Osteocyte (in vitro differentiated cells): ENCODE measurements at places on chromosomes 7 and 10.
A peak's percentile ranks its signal among the peaks of the same experiment; 100 is the strongest.

GRCh38 chr7:67847092-67847787 lies 850.6 kb downstream of the TYW1 start:
- no peak for DNase-seq

DNA sequence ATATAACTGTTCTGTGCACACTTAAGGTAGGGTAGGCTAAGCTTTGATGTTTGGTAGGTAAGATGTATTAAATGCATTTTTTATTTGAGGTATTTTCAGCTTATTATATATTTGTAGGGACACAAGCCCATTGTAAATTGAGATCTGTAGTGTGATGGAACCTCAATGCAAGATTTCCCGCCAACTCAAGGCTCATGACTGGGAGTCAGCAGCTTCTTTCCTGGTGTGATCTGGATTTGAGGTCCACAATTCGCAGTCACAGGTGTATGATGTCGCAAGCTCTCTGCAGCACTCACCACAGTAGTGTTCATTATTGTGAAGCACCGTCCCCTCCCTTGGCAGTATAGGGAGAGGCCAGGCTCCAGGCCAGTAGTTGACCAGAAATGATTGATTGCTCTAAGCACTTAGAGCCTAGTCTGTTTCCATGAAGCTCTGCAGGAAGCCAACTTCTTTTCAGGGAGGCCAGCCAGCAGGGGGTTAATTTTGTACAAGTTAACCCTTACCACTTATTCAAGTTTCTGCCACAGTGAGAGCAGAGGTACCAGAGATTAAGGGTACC lies 54.9 kb downstream of the SEM1 start:
- no peak for DNase-seq

DNA sequence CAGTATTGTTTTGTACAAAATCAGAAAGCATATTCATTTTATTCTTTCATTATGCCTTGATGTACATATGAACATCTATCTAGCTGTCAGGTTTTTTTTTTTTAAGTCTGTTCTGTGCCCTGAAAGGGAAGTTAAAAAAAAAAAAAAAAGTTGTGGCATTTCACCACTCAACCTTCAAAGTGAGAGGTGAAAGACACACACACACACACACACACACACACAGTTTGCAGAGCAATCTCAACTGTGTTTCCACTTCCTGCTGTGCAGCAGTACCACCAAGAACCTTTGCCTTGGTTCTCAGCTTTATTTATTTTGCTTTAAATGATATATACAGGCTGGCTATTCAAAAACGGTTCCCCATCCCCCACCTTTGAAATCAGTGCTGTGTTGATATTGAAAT lies 955.6 kb downstream of the GATA3 start:
- DNase-seq = no peak

GRCh38 chr7:6271060-6271658 lies 1.3 kb downstream of the CYTH3 start:
- peak; percentile 87 for DNase-seq

DNA sequence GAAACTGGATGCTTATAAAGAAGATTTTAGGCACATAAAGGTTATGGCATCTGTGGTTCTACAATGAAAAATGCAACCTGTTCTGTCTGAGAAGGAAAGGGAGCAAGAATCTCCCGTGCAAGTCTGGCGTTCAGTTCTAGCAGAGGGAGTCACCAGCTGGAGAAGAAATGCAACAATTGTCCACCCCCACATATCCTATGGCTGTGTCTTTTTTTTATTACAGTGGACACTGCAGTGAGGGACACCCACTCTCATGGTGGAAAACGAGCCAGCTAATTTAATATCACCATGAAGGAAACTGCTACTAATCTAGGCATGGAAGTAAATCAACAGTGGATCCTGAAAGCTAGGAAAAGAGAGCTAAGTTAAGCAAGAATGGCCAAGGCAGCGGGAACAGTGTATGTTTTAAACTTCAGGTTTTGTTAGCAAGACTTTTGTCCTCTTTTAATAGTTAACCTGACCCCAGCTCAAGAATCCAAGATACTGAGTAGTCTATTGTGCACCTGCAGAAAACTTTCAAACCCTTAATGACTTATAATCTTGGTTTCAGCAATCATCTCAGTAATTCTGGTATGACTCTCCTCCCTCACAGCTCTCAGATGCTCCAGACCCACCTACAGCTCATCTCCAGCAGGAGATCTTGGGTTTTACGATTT lies 149.3 kb downstream of the FGFR2 start:
- DNase-seq = no peak

DNA sequence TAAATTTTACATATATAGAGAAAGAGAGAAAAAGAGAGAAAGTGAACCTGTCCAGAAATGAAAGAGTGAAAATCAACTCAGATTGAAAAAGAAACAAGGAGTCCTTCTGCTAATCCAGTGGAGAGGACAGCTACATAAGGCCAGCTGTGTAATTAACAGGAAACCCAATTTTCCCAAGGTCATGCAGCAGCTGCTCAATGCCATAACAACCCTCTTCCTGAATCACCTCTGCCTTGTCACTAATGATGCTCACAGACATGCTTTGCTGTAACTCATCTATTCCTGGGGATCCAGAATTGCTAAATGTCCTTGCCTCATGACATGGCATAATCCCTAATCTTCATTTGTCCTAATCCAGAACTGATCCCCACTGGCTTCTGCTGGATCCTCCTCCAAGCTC lies 288.6 kb downstream of the NEBL start:
- DNase-seq = no peak

DNA sequence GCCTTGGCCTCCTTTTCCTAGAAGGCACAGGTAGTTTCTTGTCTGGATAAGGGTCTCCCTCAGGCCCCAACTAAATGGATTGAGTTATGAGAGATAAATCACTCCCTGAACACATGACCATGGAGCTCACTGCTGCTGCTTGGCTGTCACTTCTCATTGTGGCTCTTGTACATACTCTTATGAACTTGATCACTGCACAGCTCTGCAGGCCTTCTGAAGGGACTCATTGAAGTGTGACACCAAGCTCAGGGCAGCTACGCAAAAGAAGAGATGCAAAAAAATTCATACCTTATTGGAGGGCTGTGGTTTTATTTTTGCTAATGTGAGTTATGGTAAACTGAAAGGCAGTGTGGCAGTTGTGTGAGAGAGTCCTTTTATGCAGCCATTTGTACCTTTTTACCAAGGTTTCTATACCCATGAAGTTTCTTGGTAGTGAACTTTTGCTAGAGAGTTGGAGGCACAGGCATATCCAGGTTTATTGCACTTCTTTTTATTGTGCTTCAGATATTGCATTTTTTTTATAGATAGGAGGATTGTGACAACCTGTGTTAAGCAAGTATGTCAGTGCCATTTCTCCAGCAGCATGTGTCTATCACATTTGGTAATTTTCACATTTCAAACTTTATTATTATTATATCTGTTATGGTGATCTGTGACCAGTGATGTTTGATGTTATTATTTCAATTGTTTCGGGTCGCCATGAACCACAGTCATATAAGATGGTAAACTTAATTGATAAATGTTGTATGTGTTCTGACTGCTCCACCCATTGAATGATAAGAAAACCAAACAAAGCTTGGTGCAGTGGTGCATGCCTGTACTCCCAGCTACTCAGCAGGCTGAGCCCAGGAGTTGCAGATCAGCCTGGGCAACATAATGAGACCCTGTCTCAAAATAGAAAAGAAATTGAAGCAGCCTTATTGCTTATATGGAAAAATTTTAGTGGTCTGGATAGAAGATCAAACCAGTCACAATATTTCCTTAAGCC lies 100.6 kb downstream of the LRRC4 start:
- no peak for DNase-seq

DNA sequence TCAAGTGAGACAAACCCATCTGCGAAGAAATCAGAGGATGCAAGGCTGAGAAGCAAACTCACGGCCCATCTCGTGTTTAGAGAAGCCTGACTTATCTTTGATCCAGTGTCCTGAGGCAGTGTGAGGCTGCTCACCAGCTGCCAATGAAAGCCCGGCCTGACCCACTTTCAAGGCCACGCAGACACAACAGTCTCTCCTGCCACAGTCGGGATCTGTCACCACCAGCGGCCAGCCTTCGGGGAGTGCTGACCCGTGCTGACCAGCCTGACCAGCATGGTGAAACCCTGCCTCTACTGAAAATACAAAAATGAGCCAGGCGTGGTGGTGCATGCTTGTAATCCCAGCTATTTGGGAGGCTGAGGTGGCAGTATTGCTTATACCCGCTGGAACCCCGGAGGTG lies 7.4 kb upstream of the DNAJB6 start:
- no peak for DNase-seq

DNA sequence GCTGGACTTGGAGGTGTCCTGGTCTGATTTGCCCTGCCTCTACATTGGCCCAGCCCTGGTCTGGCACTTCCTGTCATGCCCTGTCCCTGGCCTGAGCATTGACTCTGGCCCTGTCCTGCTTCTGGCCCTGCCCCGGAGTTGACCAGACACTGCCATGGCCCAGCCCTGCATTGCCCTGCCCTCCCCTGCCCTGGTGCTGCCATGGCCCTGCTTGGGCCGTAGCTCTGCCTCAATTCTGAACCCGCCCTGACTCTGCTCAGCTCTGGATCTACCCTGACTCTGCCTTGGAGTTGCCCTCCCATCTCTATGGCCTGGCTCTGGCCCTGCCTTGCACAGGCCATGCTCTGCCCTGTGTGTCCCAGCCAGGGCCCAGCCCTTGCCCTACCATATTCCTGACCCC lies 647.1 kb downstream of the ZNF37A start:
- no peak for DNase-seq

- no peak for DNase-seq
Measured at GRCh38 chr10:61785473-61786105, 115.9 kb upstream of the ARID5B start.

GRCh38 chr7:95240921-95241320 lies 83.4 kb downstream of the PON1 start:
- DNase-seq = no peak

DNA sequence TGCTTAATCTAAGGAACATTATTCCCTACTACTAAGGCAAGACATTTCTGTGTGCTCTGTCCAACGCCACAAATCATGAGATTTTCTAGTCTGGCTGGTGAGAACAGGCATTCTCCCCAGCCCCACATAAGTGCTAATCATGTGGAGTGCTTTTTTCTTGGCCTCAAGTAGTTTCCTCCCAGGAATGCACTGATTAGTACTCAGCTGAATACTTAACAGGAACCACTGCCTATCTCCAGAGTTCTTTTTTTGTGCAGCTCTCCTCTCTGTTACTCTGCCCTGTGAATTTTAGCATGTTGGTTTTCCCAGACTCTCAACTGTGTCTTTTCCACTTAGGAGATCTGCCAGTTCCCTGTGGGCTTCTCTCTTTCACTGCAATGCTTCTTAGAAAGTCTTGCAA lies 1098.5 kb upstream of the LRRTM3 start:
- no peak for DNase-seq

GRCh38 chr10:3006607-3007006 lies 60.7 kb upstream of the PFKP start:
- DNase-seq = peak; percentile 44

DNA sequence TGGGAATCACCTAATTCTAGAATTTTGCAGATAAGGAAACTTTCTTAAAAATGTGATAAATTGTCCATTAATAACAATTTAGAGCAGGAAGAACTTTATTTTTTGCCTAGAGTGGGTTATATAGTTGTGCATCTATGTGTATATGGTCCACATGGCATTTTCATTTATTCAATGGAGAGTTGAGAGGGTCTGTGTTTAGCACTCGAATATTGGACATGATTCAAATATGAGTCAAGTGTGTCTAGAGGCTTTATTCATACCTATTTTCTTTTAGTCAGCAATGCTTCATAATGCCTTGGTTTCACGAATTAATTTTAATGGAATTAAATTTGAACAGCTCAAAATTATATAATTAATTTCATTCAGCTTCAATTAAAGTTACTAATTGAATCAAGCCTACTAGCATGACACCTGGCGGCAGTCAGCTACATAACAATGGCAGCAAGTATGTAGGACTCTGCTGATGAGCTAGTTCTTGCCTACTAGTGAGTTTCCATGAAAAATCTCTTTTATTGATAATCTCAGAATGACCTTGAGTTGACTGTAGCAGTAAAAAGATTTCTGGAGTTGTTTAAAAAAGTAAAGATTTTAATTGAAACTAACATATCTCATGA lies 17.7 kb downstream of the MDFIC start:
- no peak for DNase-seq

DNA sequence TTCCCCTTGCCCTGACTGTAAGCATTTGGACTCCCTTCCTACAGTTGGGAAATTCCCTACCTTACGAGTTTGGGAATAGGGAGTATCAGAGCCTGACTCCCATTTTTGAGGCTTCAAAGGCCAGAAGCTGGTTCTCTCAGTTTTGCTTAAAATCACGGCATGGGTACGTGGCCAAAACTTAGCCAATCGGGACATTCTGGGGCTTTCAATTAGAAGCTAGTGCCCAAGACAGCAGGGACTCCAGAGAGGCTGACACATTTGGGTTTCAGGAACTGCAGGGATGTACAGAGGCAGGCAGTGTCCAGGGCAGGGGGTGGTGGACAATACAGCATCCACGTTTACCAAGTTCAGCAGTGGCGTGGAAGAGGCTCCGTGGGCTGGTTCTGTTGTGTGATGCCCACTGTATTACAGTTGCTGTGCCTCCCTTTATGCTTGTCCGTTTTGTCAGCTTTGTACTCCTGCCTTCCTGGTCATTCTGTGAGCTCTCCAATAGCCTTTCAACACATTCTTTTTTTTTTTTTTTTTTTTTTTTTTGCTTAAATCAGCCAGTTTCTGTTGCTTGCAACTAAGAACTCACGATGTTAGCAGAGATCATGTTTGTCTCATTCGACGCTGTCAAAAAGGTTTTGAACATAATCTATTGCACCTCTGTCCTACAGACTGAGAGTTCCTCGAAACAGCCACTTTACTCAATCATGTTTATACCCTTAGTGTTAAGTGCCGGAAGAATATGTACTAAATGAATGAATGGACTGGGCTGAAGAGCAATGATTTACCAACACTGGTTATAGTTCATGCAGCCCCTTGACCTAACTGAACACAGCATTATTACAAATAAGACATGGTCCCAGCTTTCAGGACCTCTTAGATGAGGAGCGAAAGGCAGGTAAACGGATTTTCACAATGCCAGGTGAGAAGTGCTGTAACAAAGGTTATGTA lies 1.1 kb downstream of the GGCT start:
- DNase-seq = no peak

DNA sequence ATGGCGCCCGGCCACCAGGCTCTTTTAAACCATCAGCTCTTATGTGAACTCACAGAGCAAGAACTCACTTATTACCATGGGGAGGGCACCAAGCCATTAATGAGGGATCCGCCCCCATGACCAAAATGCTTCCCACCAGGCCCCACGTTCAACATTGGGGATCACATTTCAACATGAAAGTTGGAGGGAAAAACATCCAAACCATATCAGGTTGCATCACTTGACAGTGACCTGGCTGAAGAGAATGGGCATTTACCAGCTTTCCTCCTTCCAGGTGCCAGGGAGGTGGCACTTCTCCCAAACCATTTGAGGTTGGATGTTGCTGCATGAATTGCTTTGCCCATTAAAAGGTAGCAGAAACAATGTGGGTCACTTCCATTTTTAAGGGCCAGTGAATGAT lies 115.6 kb upstream of the TNS3 start:
- no peak for DNase-seq

DNA sequence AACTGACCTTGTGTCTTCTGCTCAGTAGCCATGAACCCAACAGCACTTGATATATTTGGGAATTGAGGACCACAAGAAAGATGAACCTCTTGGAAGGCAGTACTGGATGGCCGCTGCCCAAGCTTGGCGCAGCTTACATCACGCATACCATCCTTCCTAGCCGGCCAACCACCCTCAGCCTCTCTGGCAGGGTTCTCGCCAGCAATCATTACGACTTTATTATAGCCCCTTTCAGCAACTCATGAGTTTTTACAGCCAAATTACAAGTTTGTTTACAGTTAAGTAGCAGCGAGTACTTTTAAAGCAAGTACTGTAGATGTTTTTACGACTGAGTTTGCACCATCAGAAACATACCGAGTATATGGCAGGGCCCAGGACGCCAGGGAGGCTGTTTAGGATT lies 769.1 kb downstream of the SUGCT start:
- DNase-seq = no peak

- DNase-seq = no peak
Measured at GRCh38 chr7:132486274-132486610, 90.0 kb downstream of the PLXNA4 start.
